ENCODE measurements at places on chromosomes 11 and 22.

DNA sequence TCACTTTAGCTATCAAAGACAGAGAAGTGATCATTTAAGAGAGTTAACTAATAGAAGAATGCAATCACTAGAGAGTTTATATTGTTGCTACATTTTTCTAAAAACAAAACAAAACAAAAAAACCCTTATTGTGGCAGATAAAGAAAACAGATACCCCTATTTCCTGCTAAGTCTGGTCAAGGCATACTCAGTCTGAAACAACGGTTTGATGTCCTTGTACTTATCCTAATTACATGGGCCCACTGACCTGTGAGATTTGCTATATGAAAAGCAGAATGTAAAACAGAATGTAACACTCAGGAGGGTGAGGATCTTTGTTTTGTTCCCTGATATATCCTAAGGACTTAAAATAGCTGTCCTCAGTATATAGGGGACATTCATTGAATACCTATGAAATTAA lies 24.6 kb downstream of the MAML2 start:
- no peak for DNase-seq

- DNase-seq, result no peak
Measured at GRCh38 chr22:46072110-46072881, 78.0 kb upstream of the PPARA start.

GRCh38 chr11:95585752-95586077 lies 203.9 kb downstream of the FAM76B start:
- DNase-seq, result no peak

DNA sequence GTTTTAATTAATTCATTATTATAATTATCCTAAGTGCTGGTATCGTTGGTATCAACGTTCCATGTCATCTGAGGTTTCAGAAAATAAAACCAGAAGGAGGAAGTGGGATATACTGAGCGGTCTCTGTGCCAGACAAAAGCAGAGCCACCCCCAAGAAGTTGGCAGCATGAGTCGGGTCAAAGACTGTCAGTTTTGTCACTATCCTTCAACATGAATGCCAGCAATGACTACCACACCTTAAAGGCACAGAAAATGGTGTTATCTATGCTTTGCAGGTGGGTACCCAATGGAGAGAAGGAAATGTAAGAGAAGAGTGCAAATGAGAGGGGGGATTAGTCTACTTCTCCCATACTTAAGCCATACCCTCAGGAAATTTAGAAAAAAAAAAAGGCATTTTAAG lies 408.5 kb downstream of the OPCML start:
- no peak for DNase-seq

GRCh38 chr11:134176284-134176683 lies 47.5 kb downstream of the NCAPD3 start:
- DNase-seq, result no peak

DNA sequence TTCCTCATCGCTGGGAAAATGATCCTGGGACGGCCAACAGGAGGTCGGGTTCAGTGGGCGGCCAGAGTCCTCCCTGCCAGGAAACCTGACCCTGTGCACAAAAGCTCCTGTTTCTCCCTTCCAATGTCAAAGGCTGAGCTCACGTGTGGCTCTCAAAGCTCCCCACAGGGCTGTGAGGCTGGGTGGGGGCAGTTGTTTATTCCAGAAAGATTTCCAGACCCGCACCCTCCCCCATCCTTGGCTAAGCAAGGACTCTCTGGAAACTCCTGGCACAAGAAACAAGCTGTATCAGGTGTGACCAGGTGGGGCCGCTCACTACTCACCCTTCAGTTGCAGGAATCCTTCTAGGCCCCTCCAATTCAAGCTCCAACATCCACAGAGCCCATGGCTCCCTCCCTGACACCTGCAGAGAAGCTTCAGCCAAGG lies 131.9 kb downstream of the SHANK2 start:
- DNase-seq, result no peak

- DNase-seq, result no peak
Measured at GRCh38 chr22:31332010-31332409, 14.1 kb downstream of the PATZ1 start.

- no peak for DNase-seq
Measured at GRCh38 chr11:68677432-68677831, 6.9 kb upstream of the GAL start.

- no peak for DNase-seq
Measured at GRCh38 chr22:48849963-48850657, 977.6 kb downstream of the BRD1 start.

- no peak for DNase-seq
Measured at GRCh38 chr11:2799881-2800654, 85.5 kb downstream of the CDKN1C start.

DNA sequence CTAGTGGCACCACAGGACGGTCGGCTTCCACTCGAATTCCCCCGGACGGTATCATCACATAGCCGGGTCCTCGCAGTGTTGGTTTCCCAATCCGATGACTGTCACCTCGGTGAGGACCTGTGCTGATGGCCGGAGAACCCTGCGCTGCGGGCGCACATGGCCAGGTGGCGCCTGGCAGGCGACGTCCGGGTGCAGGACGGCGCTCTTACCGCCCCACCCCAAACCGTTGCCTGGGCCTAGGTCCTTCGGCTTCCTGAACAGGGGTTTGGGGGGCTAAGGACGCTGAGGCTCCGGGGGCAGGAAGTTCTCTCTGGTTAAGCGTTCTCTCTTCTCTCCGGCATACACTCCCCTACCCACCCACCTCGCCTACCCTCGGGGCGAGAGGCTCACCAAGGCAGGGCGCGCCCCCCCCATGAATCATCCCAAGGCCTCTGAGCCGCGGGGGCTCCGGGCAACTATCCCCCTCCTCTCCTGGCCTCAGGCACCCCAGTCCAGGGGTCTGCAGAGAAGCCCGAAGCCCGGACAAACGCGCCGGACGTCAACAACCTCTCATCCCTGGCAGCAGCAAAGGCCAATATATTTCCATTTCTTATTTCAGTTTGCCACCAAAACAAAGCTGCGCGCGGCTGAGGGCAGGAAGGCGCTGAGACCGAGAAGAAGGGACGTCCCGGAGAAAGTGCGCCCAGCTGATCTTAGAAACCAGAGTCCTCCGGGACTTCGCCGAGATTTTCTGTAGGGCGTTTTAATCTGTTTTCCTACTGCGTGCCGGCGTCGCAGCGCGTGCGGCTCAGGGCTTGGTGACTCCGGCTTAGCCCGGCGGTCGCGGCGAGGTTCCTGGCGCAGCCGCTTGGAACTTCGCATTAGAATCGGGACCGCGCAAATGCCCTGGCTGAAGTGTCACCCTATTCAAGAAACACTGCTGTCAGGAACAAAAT lies 5.6 kb downstream of the ALX4 start:
- DNase-seq, result no peak

DNA sequence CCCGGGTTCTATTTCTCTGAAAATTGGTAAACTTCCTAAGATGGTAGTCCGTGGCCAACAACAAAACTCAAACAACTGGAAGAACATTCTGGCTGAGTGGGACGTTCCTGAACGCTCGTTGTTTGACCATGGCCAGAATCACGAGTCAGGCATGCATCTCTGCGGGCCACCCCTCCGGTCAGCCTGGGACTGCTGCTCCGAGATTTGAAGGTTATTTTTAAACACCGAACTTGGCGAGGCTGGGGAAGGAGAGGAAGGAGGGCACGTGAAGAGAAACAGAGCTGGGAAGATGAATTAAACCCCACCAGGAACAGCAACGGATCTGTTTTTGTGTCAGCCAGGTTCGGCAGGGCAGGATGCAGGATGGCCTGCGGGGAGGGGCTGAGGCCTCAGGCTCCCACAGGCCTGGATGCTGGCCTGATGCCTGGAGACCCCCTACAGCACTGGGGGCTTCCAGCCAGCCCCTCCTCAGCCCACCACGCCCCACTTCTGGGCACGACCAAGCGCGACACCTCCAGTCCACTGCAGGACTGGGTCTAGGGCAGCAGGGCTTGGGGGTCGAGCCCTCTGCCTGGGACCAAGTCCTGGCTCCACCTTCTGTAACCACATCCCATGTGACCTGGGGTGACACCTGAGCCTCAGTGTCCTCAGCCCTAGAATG lies 5.1 kb downstream of the SHISAL1 start:
- DNase-seq, result no peak

- no peak for DNase-seq
Measured at GRCh38 chr22:30680991-30681770, 13.5 kb upstream of the OSBP2 start.

DNA sequence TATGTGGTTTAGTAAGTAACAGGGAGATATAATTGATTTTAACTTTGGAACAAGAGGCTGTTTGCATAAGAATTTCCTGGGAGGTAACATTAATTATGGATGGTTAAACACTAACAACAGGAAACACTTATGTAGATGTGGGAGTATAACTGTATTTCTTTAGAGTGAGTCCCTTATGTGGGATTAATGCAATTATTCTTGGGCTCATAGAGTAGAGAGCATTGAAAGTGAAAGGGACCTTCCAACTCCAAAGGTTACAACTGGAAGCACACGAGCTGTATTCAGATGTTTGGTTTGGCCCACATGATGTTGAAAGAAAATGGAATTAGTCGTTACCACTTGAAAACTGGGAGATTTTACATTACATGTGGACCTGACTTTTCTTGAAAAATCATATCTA lies 53.5 kb downstream of the BBOX1 start:
- no peak for DNase-seq

GRCh38 chr11:63511048-63511748 lies 5.3 kb downstream of the LGALS12 start:
- DNase-seq, result no peak

DNA sequence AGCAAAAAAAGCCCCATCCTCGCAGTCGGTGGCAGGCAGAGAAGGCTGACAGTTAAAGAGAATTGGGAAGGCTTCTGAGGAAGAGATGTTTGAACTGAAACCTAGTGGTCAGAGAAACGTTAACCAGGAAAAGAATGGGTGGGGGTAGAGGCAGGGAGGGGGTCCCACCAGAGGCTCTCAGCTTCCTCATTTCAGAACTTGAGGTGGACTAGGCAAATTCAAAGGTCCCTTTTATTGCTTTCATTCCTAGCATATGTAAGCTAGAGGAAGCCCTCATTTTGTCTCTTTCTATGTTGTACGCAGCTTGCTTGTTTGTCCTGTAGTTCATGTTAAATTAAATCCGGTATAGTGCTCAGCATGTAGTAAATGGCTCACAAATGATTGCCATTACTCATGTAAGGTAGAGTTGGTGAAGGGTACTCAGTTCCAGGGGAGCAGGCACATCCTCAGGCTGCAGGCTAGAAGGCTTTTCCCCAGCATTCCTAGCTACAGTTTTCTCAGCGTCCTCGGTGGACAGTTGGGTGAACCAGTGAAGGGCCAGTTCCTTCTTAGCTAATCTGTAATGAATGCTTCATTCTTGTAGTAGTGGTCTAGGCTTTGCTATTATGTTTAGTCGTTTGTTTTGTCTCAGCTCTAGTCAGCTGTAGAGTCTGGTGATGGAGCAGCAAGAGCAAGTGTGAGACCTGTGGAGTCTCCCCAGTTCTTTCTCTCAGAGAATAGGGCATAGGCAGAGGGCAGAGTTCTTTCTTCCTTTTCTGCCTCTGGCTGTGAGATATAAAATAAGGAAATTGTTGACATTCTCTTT lies 58.6 kb downstream of the UVRAG start:
- DNase-seq, result no peak

DNA sequence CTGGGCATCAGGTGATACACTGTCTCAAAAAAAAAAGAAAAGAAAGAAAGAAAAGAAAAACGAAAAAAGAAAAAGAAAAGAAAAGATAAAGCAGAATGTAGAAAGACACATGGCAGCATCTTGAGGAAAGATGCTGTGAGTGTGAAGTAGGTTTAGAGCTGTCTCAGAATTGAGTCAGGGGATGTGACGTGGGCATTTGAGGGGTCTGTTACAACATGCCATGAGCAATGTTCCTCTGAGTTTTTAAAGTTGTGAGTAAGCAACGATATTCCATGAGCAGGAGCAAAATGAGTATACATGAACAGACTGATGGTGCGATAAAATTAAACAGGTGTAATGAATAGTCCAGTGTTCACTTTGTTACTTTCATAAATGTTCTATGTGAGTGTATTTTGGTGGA lies 11.3 kb upstream of the QSER1 start:
- DNase-seq, result no peak

GRCh38 chr22:38030311-38031133 lies 26.7 kb upstream of the PICK1 start:
- DNase-seq, result no peak

GRCh38 chr11:114784216-114784615 lies 105.9 kb downstream of the NXPE2 start:
- DNase-seq, result no peak

DNA sequence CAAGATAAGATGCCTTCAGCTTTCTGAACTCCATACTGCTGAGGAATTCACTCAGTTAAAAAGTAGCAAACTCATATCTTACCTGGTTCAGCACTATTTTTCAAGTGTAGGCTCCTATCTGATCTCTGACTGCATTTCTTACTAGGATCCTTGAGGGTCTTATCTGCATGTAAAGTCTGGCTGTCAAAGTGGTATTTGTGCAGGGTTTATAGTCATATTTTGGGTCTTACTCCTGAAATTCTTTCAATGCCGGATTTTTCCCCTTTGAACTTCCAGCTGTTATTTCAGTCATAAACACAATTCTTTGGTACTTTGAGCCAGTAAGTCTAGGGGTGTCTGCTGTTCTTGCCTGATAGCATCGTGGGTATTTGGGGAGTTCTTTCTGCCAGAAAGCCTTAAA lies 25.3 kb upstream of the NOX4 start:
- DNase-seq, result no peak

DNA sequence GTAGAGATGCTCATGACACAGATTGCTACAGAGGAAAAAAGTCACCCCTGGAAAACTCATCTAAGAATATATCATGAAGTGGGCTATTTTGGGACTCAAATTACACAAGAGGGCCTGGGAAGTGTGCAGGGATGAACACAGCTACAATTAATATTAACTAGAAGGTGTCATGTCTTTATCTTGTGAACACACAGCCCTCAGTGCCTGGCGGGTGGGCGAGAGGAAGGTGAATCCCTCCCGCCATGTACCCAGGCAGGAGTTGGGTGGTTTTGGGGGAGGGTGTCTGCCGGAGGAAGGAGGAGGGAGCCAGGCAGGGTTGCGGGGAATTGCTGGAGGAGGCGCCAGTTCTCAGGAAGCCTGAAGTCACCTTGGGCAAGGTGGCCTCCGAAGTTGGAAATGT lies 5.1 kb upstream of the FAM83F start:
- no peak for DNase-seq

GRCh38 chr11:65569164-65569972 lies 909 bp upstream of the ZNRD2 start:
- no peak for DNase-seq

DNA sequence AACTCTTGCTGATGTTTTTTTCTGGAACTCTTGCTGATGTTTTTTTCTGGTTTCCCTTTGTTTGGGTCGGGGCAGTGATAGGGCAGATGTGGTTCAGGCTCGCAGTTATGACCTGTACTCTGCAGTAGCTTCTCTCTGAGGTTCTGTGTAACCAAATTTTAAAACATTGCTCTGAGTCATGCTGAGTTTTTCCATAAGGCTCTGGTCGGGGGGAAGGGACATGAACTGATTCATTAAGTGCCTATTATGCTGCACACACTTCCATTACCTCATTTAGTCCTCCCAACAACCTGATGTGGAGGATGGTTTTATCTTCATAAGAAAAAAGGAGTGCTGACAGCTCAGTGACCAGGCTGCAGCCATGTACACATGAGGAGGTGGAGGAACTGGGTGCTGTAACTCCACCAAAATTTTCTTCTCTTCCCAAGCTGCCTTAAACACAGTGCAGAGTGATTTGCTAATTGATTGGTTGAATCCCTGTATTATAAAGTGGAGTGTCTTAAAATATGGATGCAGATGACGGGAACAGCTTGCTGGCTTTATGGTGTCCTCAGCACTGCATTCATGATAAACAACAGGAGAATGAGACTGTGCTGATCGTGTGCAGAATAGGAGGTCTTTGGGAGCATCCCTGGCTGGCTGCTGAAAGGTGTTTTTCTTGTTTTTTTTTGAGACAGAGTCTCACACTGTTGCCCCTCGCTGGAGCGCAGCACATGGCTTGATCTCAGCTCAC lies 19.1 kb downstream of the TNRC6B start:
- peak; percentile 72 for DNase-seq
